ENCODE measurements at places on chromosomes 6 and 20. TPM values are rescaled to one million over a fixed set of nuclear protein-coding genes. Genes with fewer than 3 reads are reported as not detected.

DNA sequence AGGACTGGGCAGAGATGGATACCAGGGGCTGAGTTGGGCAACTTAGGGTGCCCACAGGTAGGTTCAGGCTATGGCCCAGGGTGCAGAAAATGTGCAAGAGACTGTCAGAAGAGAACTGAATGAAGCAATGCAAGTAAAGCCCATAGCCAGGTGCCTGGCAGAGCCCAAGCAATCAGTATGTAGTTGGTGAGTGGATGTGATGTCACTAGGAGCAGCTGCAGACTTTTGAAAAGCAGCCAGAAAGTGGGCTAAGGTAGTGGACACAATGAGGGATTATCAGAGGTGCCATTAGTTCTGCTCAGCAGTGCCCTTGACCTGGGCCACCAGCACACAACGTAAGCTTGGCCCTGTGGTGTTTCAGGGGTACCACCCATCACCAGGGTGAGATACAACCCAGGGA is 135.3 kb downstream of the SOBP start:
- H3K27ac ChIP-seq: peak overlapping the region; percentile 46
- DNase-seq: no peak
- peaks cover 50% of the 10 kb centered on the region for H3K4me1 ChIP-seq
- H3K4me3 ChIP-seq: no peak overlapping the region
- H3K36me3 ChIP-seq: no peaks in the 10 kb centered on the region

DNA sequence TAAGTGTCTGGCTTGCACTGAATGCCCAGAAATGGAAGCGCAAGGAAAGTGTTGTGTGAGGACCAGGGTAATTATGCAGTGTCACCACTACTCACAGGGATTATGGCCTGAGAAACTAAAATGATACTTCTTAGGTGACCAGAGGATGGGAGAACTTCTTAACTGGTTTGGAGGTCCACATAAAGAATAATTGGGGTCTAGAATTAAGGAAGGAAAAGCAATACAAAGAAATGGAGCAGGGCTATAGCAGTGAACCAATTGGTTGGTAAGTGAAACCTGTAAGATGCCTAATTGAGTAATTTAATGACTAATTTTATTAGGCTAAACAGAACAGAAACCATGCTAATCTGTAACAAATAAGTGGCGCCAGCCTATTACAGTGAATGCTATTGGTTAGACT is 5.3 kb downstream of the TSPYL4 start:
- H3K27me3 ChIP-seq: no peaks in the 10 kb centered on the region
- no peak overlapping the region for H3K4me3 ChIP-seq
- no peak for DNase-seq

DNA sequence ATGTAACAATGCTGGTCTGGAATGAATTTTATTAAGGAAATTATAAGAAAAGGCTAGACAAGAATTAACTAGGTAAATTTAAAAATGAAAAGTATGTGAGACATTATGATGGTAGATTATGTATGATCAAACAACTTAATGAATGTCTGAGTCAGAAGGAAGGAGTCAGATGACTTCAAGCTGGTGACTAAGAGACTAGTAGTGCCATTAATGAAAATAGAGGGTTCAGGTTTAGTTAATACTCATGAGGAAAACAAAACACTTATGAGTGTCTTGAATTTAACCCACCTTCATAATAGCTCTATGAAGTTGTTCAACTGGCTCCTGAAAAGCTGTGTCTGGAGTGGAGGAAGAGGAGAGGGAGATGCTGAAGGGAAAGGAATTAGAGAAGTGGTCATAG is 256.3 kb downstream of the ADGRB3 start:
- H3K27ac ChIP-seq: no peak overlapping the region
- H3K4me3 ChIP-seq: no peak overlapping the region
- no peaks in the 10 kb centered on the region for H3K4me1 ChIP-seq
- no peaks in the 10 kb centered on the region for H3K36me3 ChIP-seq

DNA sequence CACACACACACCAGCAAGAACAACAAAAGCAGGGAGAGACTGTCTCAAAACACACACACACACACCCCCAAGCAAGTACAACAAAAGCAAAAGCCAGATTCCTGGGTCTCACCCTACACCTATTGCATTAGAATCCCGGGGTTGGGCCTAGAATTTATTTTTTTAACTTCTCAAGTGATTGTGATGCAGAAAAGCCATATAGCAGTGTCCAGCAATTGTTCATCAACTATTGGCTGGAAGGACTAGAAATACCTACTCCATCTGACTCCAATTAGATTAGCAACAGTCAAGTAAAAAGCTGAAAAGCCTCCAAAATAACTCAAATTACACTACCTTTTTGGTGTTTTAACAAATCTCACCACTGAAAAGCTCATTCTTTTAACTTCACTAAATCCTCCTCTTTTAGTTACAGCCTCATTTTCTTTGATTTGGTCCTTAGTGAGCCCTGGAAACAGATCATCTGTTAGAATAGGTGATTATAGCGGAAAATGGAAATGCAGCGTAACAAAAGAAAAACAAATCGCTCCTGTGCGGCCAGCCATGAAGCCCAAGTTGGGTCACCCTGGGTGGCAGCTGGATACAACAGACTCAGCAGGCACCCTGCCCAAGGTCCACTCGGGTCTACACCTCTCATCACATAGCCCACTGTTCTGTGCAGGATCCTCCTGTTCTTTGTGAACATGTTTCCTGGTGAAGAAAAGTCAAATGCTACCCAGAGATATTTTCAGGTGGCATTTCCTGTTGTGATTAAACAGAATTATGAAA is 38.7 kb downstream of the STAU1 start:
- peaks cover 82% of the 10 kb centered on the region for H3K36me3 ChIP-seq
- DNase-seq: no peak
- no peak overlapping the region for H3K27ac ChIP-seq
- H3K27me3 ChIP-seq: no peaks in the 10 kb centered on the region
- H3K4me3 ChIP-seq: no peak overlapping the region
- H3K4me1 ChIP-seq: peaks cover 9% of the 10 kb centered on the region

- no peak for DNase-seq
- no peak overlapping the region for H3K27ac ChIP-seq
- no peaks in the 10 kb centered on the region for H3K4me1 ChIP-seq
Observed at GRCh38 chr20:38242848-38243708, 17.5 kb downstream of the KIAA1755 start.

- H3K36me3 ChIP-seq: no peaks in the 10 kb centered on the region
- no peaks in the 10 kb centered on the region for H3K27me3 ChIP-seq
- DNase-seq: no peak
- H3K4me1 ChIP-seq: peaks cover 40% of the 10 kb centered on the region
- H3K27ac ChIP-seq: no peak overlapping the region
Observed at GRCh38 chr6:90212274-90212673, 84.4 kb downstream of the BACH2 start.

DNA sequence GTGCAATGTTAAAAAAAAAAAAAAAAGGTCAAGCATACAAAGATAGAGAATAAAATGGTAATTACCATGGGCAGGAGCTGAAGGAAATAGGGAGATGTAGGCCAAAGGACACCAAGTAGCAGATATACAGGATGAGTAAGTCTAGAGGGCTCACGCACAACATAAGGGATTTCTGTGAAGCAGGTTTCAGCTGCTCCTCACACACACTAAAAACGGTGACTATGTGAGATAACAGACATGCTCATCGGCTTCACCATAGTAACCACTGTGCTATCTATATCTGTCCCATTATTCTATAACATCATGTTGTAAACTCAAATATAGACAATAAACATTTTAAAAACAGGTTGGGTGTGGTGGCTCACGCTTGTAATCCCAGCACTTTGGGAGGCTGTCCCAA is 11.6 kb downstream of the SNHG17 start:
- no peak overlapping the region for H3K4me3 ChIP-seq
- H3K27me3 ChIP-seq: no peaks in the 10 kb centered on the region
- H3K36me3 ChIP-seq: peaks cover 16% of the 10 kb centered on the region
- peaks cover 9% of the 10 kb centered on the region for H3K4me1 ChIP-seq
- H3K27ac ChIP-seq: no peak overlapping the region

GRCh38 chr6:112149719-112150263 is 62.4 kb downstream of the FAM229B start:
- no peaks in the 10 kb centered on the region for H3K4me1 ChIP-seq
- H3K27me3 ChIP-seq: no peaks in the 10 kb centered on the region
- no peaks in the 10 kb centered on the region for H3K36me3 ChIP-seq
- no peak overlapping the region for H3K4me3 ChIP-seq
- H3K27ac ChIP-seq: no peak overlapping the region

GRCh38 chr20:13898012-13898612 is 92.3 kb downstream of the SEL1L2 start:
- no peaks in the 10 kb centered on the region for H3K4me1 ChIP-seq
- no peaks in the 10 kb centered on the region for H3K36me3 ChIP-seq
- DNase-seq: no peak
- no peak overlapping the region for H3K4me3 ChIP-seq

- no peak overlapping the region for H3K4me3 ChIP-seq
- peaks cover 9% of the 10 kb centered on the region for H3K4me1 ChIP-seq
- no peak for DNase-seq
- no peaks in the 10 kb centered on the region for H3K36me3 ChIP-seq
- H3K27ac ChIP-seq: no peak overlapping the region
Observed at GRCh38 chr6:14430218-14430617, 312.6 kb downstream of the CD83 start.

GRCh38 chr6:37507690-37508421 is 8.2 kb upstream of the CCDC167 start:
- H3K27me3 ChIP-seq: peaks cover 23% of the 10 kb centered on the region
- H3K4me3 ChIP-seq: no peak overlapping the region
- no peak overlapping the region for H3K27ac ChIP-seq
- H3K4me1 ChIP-seq: no peaks in the 10 kb centered on the region

DNA sequence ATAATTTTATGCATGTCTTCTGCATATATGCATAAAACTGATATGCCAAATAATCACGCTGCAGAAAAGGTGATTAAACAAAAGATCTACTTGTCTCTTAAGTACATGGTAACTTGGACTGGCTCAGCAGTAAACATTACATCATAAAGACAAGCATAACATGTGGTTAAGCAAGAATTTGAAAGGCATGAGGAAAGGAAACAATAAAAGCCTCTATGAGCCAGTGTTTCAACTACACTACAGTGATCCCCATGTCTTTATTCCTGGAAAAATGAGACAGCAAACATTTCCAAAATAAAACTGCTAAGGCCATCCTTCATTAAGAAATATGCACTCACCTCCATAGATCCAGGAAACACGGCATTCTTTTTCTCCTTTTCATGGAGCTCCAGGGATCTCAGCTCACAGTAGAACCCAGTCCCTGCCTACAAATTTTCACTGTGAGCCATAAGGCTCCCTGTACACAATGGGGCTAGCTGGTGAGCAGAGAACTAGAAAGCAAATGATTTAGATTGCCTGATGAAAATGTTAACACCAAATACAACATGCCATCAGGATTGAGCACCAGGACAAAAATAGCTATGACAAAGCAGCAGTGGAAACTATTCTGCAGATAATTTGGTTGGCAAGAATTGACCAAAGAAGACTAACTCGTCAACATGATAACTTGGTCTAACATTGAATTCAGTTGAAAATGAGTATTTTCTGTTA is 156.1 kb downstream of the COL21A1 start:
- H3K36me3 ChIP-seq: no peaks in the 10 kb centered on the region
- no peak for DNase-seq
- peak overlapping the region; percentile 40 for H3K27ac ChIP-seq
- no peaks in the 10 kb centered on the region for H3K27me3 ChIP-seq

DNA sequence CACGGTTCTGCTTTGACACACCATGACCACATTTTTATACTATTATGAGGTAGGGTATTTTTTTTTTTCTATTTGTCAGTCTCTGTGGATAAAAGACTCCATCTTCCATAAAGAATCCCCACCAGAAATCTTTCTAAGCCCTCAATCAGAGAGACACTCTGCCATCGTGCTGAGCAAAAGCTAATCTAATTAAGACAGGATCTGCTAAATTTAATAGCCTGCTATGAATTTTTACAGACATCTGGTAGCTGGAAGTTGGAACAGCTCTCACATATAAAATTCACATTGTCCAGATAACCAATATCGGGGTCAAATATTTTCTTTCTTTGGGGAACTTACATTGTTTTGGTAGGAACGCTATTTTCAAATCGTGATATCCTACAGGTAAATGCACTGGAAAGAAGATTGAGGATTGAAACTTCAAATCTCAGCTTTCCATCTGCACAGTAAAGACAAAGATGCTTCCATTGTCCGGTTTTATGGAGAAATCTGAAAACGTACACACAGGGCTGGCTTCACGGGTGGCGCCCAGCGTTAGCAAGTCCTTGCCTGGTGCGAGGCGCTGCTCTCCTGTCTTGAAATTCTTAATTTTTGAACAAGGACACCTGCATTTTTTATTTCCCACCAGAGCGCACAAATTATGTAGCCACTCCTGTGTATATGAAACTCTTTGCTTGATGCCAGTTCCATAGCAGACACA is 573.8 kb upstream of the NOX3 start:
- no peak overlapping the region for H3K4me3 ChIP-seq
- H3K36me3 ChIP-seq: no peaks in the 10 kb centered on the region
- no peaks in the 10 kb centered on the region for H3K27me3 ChIP-seq
- H3K4me1 ChIP-seq: no peaks in the 10 kb centered on the region
- no peak overlapping the region for H3K27ac ChIP-seq

- H3K27ac ChIP-seq: peak overlapping the region; percentile 86
- no peaks in the 10 kb centered on the region for H3K36me3 ChIP-seq
- no peak overlapping the region for H3K4me3 ChIP-seq
- no peak for DNase-seq
- peaks cover 83% of the 10 kb centered on the region for H3K4me1 ChIP-seq
- no peaks in the 10 kb centered on the region for H3K27me3 ChIP-seq
Observed at GRCh38 chr20:34042262-34042661, 48.6 kb downstream of the RALY start.

GRCh38 chr6:111562246-111562645 is 43.4 kb downstream of the TRAF3IP2 start:
- no peak overlapping the region for H3K4me3 ChIP-seq
- H3K27ac ChIP-seq: no peak overlapping the region
- no peaks in the 10 kb centered on the region for H3K27me3 ChIP-seq
- H3K4me1 ChIP-seq: peaks cover 43% of the 10 kb centered on the region
- no peak for DNase-seq

DNA sequence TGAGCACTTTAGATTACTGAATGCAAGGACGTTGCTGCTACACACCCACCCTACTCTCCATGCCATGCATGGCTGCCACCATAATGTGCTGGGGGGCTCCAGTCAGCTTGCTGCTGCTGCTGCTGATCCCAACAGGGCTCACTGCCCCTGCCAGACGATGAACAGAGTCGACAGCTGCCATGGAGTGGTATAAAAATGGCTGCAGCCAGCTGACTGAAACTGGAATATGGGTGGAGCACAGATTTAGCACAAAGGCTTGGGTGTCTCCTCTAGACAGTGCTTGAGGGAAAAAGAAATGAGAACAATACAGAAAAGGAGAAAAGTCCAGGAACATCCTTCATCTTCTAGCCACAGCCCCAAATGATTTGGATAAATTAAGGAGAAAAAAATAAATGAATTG is 150.7 kb downstream of the PDSS2 start:
- no peak for DNase-seq
- H3K27ac ChIP-seq: no peak overlapping the region

GRCh38 chr6:35220711-35221110 is 7.0 kb downstream of the SCUBE3 start:
- DNase-seq: no peak
- peaks cover 7% of the 10 kb centered on the region for H3K4me1 ChIP-seq
- H3K36me3 ChIP-seq: no peaks in the 10 kb centered on the region
- peaks cover 9% of the 10 kb centered on the region for H3K27me3 ChIP-seq

The ADTRP gene
- not detected for total RNA-seq

The MOG gene
- not detected for total RNA-seq
